ENCODE measurements at places on chromosomes 5 and 9. TPM values are rescaled to one million over a fixed set of nuclear protein-coding genes. Genes with fewer than 3 reads are reported as not detected.

GPRIN1 gene
- total RNA-seq = 0.37 TPM

CPLANE1 gene
- total RNA-seq = 11.9 TPM

MROH2B gene
- total RNA-seq = not detected

PRR7 gene
- total RNA-seq = 0.33 TPM

PCDHA1 gene
- total RNA-seq = not detected

CERCAM gene
- total RNA-seq = 18.5 TPM

ANKRD31 gene
- 0.31 TPM for total RNA-seq

LCN9 gene
- not detected for total RNA-seq

GRCh38 chr5:23437011-23437410 lies 70.4 kb upstream of the PRDM9 start:
- no peak for DNase-seq

DNA sequence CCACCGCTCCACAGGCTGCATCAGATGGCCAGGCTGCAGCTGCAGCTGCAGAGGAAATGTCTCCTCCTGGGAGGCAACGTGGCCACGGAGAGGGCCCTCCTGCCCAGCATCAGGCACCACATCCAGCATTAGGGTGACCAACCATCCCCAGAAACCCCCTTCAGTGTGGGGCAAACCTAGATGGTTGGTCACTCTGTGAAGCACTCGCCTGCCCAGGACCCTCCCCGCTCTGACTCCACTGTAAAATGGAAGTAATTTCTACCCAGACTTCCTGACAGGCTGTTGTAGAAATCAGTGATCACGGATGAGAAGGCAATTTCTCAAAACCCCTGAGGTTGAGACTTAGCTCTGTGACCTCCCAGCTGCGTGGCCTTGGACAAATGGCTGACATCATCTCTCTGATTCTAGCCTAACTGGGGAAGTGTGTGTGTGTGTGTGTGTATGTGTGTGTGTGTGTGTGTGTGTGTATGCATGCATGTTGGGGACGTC lies 31.6 kb downstream of the B4GALT1 start:
- peak; percentile 47 for DNase-seq

DNA sequence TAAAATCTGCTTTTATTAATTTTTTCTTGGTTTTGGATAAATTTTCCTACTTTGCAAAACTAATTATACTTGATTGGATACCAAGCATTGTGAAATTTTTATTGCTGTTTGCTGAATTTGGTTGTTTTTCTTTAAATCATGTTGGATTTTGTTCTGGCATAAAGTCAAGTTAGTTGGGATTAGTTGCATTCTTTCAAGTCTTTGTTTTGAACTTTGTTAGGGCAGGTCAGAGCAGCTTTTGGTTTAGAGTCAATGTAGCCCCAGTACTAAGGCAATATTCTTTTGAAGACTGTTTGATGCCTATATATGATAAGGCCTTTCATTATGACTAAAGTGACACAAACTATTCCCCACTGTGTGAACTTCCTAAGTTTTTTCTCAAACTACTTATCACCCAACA lies 531.1 kb downstream of the RASEF start:
- DNase-seq = no peak

- peak; percentile 39 for DNase-seq
Observed at GRCh38 chr9:137456864-137457405, 2.2 kb downstream of the NSMF start.

- no peak for DNase-seq
Observed at GRCh38 chr9:82532504-82533180, 530.3 kb downstream of the RASEF start.

DNA sequence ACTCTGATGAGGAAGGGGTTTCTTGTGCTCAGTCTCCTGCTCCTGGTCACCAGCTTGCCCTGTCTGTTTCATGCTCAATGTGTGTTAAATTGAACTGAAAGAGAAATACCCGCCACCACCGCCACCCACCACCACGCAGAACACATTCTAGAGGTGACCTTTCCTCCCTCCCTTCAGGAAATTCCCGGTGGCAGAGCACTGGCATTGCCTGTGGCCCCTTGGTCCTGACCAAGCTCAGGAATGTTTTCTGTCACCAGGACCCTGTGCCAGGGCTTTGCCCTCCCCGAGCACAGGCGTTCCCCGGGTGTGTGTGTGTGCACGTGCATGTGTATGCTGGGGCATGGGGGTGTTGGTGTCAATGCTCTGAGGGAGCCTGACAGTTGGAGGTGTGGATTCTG lies 10.2 kb upstream of the SLC25A51 start:
- no peak for DNase-seq

- DNase-seq = no peak
Observed at GRCh38 chr5:172129256-172129910, 58.6 kb downstream of the STK10 start.

DNA sequence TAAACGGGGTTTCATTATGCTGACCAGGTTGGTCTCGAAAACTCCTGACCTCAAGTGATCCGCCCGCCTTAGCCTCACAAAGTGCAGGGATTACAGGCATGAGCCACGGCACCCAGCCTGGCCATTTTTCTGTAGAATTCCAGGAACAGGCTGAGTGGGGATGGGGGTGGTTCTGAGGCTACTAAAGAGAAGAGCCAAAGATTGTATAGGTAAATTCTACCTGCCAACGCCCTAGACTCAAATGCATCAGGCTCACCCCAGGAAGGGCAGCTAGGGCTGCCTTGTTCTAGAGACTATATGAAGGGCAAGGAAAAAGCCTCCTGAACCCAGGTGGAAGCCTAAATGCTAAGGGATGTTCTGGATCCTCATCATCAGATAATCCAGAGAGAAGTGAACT lies 1.6 kb upstream of the C5orf52 start:
- no peak for DNase-seq

DNA sequence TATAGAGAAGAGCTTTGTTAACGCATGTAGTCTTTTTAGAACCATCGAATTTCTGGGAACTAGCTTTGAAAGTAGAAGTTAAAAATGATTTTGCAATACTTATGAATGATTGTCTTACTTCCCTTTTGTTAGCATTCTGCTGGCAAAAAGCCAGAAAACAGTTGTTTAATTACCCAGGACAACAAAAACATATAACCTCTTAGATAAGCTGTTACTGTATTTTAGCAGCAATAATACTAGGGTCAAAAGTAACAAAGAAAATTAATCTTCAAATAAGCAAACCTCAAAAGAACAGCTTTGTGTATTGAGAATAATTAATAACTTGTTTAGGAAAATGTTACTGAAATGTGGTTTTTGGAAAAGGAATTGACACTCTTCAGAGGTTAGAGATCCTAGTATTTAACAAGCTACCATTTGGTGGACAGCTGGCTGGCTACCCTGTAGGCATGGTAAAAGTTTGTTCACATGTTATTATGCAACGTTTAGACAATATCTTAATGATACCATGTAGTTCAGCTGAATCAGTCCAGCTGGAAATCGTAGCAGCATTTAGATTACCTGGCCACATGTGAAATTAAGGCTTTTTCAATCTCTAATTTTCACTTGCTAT lies 3.8 kb downstream of the FGF10 start:
- DNase-seq = no peak

DNA sequence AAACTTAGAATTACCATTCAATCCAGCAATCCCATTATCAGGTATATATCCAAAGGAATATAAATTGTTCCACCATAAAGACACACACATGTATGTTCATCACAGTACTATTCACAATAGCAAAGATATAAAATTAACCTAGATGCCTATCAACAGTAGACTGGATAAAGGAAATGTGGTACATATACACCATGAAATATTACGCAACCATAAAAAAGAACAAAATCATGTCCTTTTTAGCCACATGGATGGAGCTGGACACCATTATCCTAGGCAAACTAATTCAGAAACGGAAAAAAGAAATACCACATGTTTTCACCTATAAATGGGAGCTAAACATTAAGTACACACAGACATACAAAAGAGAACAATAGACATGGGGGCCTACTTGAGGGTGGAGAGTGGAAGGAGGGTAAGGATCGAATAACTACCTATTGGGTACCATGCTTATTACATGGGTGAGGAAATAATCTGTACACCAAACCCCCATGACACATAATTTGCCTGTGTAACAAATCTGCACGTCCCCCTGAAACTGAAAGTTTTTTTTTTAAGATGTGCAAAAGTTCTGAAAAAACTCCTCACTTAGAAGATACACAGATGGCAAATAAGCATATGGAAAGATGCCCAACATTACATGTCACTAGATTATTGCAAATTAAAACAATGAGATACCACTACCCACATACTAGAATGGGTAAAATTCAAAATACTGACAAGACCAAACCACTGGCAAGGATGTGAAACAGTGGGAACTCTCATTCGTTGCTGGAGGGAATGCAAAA lies 313.0 kb upstream of the CD180 start:
- DNase-seq = no peak

DNA sequence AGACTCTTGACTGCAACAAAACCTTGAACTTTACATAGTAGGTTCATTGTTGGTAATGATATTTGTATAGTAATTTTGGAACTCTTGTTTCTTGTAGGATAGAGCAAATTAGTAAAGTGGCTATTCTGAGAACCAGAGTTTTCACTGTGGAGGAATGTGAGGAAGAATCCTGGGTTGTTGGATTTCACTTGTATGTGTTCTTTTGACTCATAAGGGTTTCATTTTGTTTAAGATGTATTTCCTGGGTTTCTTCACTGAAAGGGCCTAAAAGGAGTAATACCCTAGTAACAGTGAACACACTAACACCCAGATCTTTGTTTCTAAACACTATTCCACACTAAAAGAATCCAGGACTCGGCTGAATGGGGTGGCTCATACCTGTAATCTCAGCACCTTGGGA lies 20.1 kb downstream of the TTC1 start:
- DNase-seq = no peak

GRCh38 chr5:155953335-155953734 lies 373.6 kb upstream of the SGCD start:
- DNase-seq = no peak

- no peak for DNase-seq
Observed at GRCh38 chr5:146744068-146744745, 134.3 kb downstream of the PPP2R2B start.

- DNase-seq = peak; percentile 96
Observed at GRCh38 chr9:87148331-87149104, 201.2 kb upstream of the GAS1 start.

GRCh38 chr5:152456815-152457443 lies 51.9 kb upstream of the NMUR2 start:
- no peak for DNase-seq

- peak; percentile 59 for DNase-seq
Observed at GRCh38 chr5:123671042-123671441, 159.1 kb downstream of the CSNK1G3 start.

Measured in right cardiac atrium (tissue), 5 donors.